Right renal pelvis (tissue), 4 donors: ENCODE measurements at places on chromosomes 6 and 20. TPM values are rescaled to one million over a fixed set of nuclear protein-coding genes. Genes with fewer than 3 reads are reported as not detected.

Gene HLA-C
- polyA plus RNA-seq = 91.2 TPM

Gene SOD2
- 110 TPM for polyA plus RNA-seq

Gene OR12D2
- not detected for polyA plus RNA-seq

DNA sequence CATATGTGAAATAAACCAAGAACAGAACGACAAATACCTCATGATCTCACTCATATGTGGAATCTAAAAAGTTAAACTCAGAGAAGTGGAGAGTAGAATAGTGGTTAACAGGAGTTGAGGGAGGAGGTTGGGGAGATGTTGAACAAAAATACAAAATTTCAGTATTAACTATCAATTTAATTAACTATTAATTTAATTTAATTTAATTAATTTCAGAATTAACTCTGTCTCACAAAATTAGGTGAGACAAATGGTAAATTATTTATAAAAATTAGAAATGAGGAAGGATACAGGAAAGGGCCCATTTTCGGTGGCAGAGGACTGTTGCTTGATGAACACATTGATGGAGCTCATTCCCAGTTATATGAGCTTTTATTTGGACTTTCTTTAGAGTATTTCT is 166.0 kb upstream of the FAM83B start:
- no peak for DNase-seq

GRCh38 chr6:45105170-45105820 is 222.8 kb upstream of the RUNX2 start:
- DNase-seq = no peak
